ENCODE measurements at places on chromosomes 4 and X.
A peak's percentile ranks its signal among the peaks of the same experiment; 100 is the strongest.

- peak; percentile 82 for DNase-seq
Measured at GRCh38 chr4:1232661-1233621, 16.0 kb downstream of the CTBP1 start.

GRCh38 chrX:68940601-68941000 is 111.8 kb downstream of the EFNB1 start:
- no peak for DNase-seq

DNA sequence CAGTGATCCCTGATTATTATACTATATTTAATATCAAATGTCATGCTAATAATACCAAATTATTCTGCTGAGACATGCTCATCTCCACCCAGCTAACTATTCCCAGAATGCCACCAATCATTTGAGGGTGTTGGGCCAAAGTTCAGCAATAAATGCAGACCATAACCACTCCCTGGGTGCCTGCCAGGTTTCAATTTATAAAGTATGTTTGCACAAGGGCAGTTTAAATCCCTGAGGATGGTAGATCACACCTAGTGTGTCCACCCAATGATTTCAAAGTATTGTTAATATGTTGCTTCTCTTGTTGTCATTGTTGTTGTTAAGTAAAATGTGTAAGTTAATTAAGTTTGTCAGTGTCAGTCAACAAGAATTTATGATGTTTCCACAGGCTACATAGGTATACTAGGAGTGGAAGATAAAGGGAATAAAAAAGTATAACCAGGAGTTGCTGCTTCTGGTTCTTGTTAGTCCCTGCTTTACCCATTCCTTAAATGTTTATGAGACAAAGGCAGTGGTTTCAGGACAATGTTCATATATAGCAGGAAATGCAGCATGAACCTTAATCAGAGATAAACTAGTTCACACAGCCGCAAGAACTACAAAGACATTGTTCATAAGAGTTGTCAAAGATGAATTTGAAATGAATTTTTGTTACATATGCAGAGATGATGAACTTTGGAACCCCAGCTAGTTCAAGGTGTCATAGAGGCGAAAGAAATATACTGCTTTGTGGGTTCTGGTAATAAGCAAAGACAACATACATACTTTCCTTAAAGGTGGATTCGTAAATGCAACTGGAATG is 25.5 kb downstream of the HPGD start:
- DNase-seq: no peak

GRCh38 chr4:40363382-40363920 is 28.3 kb downstream of the CHRNA9 start:
- no peak for DNase-seq

DNA sequence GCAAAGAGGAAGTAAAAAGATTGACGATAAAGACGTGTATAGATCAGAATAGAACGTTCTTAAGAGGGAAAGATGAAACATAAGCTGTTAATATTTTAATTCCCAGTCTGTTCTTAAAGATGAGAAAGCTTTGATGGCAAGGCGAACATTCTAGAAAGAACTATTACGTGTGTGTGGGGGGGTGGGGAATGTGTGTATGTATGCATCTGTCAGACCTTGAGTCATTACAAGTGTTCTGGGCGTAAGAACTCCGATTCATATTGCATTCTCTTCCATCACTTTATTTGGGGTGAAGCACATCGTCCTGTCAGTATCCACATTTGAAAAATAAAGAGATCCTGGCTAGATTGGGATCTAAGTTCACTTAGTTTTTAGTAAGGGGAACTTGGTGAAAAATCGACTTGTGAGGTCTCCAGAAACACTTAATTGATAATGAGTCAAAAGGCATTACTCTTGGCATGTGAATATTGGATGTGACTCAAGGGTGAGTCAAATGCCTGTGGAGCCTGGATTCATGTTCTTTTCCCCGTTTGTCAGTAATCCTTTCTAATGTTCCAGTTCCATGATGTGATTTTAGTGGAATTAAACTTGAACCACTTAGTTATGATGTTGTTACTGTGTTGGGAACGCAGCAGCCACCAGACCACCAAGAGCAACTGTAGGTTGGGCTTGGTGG is 3.1 kb downstream of the SMS start:
- no peak for DNase-seq

All from posterior cingulate gyrus (tissue), 11 donors.